ENCODE measurements at places on chromosomes 3 and 15.

GRCh38 chr3:21795921-21796320 is 44.9 kb upstream of the ZNF385D start:
- no peak for DNase-seq

DNA sequence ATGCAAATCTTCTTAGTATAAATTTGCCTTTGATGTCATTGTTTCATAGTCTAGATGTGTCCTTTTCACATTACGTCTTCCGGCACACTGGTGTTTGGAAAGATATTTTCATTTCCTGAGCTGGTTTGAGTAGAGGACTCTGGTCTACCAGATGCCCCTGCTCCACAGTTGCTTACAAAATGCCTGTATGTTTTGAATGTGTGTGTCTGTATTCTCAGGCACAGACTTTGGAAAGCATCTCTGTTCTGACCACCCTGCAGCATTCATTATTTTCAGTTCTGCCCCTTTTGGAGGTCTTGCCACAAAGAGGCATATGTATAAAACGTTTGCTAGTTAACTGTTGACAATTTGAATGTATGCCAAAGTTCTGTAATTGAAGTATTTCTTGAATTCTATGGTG is 236.0 kb upstream of the GOLIM4 start:
- no peak for DNase-seq

GRCh38 chr3:102297072-102297658 is 137.7 kb upstream of the ZPLD1 start:
- DNase-seq = no peak

- DNase-seq = peak; percentile 60
Measured at GRCh38 chr3:171257251-171258203, 202.7 kb downstream of the TNIK start.

DNA sequence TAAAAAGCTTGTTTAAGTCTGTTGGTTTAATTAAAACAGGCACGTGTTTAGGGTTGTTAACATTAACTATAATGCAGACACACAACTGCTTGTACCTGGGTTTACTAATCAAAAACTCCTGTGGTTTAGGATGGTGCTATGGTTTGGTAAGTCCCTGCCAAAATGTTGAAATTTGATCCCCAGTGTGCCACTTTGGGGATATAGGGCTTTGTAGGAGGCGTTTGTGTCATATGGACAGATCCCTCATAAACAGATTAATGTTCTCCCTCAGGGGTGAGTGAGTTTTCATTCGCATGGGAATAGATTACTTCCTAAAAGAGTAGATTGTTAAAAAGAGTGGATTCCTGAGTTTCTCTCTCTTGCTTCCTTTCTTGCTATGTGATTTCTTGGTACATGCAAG is 18.7 kb upstream of the GK5 start:
- no peak for DNase-seq

- DNase-seq = no peak
Measured at GRCh38 chr3:115523458-115523857, 99.9 kb upstream of the GAP43 start.

- no peak for DNase-seq
Measured at GRCh38 chr3:37904601-37905000, 42.9 kb downstream of the CTDSPL start.

- DNase-seq = no peak
Measured at GRCh38 chr15:68587769-68588385, 9.1 kb downstream of the CORO2B start.

DNA sequence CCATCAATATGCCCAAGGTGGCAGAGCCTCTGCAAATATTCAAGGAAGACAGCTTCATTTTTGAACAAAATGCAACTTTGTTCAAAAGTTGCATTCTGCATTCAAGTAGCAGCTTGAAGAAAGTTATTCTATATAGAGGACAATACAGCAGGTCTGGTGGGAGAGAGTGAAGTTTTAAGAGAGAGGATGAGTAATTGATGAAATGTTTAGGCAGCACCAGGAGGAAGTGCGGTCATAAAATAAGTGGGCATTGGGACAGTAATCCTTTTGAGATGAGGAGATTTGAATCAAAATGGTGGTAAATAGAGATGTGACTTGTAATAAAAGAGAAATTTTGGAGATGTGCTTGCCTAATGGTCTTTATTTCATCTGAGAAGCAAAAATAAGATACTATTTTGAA is 607.3 kb upstream of the ZNF385D start:
- no peak for DNase-seq

DNA sequence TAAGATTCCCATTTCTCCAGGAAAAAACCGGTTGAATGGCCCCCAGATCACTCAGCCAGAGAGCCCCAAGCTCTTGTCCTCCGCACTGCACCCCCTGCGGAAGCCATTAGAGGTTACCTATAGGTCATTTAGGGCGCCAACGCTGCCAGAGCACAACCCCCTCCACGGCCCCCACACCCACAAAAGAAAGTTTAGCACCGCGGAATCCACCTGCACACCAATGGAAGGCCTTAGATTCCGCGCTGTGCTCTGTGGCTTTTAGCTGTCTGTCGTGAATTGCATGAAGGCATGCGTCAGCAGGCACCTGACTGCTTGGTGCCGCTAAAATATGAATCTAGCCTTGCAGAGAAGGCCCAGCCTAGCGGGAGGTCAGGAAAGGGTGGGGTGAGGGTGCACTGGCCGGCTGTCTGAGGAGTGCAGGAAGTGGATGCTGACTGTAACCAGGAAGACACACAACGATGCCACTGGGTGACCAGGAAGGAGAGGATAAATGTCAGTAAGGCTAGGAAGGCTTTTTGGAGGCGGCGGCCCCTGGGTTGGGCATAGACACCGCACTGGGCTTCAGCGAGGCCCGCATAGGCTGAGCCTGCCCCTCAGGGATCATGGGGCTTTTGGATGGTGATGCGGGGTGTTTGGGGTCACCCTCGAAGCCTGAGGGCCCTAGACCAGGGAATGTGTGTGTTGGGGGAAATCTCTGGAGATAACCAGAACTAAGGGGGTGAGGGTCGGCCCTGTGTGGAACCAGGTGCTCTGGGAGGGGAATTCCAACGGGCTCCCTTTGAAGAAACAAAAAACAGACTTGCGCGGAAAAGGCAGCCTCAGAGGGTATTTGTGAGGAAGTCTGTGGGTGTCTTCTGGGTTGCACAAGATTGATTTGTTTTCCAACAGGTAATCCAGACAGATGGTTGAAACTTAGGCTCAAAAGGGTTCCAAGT is 976 bp upstream of the NUP210 start:
- DNase-seq = no peak

GRCh38 chr15:95760508-95760907 is 570.0 kb upstream of the NR2F2 start:
- DNase-seq = no peak

GRCh38 chr3:121595765-121596406 is 2.7 kb downstream of the FBXO40 start:
- DNase-seq = no peak

- no peak for DNase-seq
Measured at GRCh38 chr3:97658668-97659285, 105.8 kb upstream of the ARL6 start.

- DNase-seq = no peak
Measured at GRCh38 chr3:80750637-80751036, 982.8 kb upstream of the ROBO1 start.

GRCh38 chr3:50204804-50205412 is at the start of gene SLC38A3:
TSS of gene SLC38A3 (plus strand) at chr3:50205271. CDS start at chr3:50214200, 8,929 bp downstream.
- DNase-seq = no peak

DNA sequence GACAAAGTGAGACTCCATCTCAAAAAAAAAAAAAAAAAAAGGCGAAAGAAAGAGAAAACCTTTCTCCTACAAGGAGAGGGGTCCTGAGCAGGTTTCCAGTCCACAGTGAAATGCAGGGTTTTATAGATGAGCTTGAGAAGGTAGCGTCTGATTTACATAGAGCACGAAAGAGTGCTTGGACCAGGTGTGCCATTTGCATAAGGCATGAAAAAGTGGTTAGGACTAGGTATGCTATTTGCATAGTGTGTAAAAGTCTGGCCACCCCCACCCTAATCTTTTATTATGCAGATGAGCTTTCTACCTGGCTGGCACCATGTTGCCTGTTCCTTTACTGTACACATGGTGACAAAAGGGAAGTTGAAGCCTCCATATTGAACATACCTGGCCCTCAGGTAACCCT is 13.6 kb upstream of the RNU6-1 start:
- no peak for DNase-seq

- peak; percentile 23 for DNase-seq
Measured at GRCh38 chr15:28892789-28893610, 7.2 kb downstream of the APBA2 start.

GRCh38 chr15:26438316-26438715 is 334.6 kb downstream of the GABRB3 start:
- no peak for DNase-seq

- no peak for DNase-seq
Measured at GRCh38 chr3:53970661-53971060, 79.0 kb upstream of the SELENOK start.

DNA sequence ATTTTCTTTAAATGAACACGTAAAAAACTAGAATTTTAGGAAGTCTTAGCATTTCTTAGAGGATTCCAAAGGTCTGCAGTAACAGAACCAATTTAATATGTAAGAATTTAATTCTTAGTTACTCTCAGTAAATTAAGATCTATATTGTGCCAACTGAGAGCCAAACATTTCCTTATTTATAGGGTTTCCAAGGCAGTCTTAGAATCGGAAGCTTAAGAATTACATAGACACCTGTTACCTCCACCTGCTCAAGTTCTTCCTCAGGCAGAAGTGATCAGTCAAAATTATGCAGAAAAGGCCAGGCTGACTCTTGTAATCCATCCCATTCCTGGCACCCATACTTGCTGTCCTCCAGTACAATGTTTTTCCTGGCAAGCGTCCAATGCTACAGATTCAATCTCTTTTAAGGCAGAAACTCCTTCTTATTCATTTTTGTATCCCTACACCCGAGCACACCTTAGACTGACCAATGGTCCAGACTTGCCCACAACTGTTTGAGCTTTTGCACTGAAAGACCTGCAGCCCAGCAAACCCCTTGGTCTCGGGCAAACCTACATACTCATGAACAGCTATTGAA is 64.3 kb downstream of the NCEH1 start:
- no peak for DNase-seq

- DNase-seq = no peak
Measured at GRCh38 chr3:35653347-35653746, 14.0 kb downstream of the ARPP21 start.

DNA sequence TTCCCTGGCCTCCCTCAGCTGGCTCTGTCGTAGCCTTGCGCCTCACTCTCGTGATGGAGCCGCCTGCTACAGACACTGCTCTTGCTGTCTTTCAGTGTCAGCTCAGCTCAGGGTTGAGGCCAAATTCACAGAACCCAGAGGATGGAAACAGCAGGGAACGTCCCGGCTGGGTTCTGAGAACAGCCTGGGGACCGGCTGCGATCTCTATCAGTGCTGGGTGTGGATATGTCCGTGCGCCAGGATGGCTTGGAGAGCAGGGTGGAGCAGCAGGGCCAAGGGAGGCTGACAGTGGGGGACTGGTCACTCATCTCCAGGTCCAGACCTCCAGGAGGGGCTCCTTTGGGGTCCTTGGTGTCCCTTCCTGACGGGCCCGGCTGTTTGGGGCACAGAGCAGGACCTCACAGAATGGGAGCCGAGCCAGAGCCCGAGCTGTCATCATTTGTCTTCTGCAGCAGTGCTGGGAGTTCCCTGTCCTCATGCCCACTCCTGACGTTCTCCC is 18.4 kb downstream of the KLF15 start:
- DNase-seq = no peak

DNA sequence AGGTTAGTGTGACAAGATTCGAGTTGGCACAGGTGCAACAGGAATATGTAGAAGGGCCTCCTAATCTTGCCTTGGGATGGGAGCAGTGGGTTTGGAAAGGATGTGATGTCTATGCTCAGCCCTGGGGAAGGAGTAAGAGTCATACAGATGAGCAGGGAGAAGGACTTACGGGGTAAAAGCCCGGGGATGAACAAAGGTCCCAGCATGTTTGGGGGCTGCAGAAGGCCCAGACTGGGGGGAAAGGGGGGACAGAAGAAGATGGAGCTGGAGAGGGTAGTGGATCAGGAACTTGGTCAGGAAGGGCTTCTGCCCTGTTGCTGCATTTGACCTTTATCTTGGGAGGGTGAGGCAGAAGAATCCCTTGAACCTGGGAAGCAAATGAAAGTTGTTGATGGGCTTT is 240.1 kb upstream of the ST8SIA2 start:
- no peak for DNase-seq

- no peak for DNase-seq
Measured at GRCh38 chr3:178078953-178079352, 457.3 kb upstream of the KCNMB2 start.

GRCh38 chr3:128438488-128439072 is 28.1 kb downstream of the DNAJB8 start:
- no peak for DNase-seq

DNA sequence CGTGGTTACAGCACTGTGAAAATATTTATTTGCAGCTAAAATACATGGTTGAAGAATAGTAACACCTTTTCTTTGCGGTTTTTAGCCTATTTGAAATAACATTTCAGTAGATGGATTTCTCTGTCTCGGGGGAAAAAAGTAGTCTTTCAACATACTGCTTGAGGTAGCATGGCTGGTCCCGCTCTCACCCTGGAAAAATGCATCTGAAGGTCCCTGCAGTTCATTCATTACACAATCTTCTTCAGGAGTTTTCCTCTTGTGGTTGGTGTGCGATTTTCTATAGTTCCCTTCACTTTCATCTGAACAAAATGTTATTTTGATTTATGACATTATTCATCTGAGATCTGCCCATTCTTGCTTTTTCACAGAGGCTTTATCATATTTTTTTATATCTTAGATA is 75.9 kb downstream of the STRIT1 start:
- no peak for DNase-seq

- DNase-seq = no peak
Measured at GRCh38 chr15:68791431-68792283, 29.0 kb downstream of the ANP32A start.

- DNase-seq = no peak
Measured at GRCh38 chr3:80733522-80734176, 965.9 kb upstream of the ROBO1 start.

GRCh38 chr3:169822091-169822490 is 9.4 kb upstream of the LRRC34 start:
- no peak for DNase-seq

DNA sequence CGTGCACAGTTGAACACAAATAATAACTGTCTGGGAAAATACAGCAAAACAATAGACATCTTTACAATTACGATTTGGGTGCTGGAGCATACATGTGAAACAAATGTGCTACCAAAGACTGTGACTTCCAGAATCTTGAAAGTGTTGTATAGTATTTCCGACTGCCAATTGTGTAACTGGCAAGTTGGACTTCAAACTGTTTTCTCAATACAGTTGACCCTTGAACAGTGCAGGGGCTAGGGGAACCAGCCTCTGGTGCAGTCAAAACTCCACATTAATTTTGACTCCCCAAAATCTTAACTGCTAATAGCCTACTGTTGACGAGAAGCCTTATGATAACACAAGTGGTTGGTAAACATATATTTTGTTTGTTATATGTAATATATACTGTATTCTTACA is 904.2 kb downstream of the EPHA3 start:
- DNase-seq = no peak

DNA sequence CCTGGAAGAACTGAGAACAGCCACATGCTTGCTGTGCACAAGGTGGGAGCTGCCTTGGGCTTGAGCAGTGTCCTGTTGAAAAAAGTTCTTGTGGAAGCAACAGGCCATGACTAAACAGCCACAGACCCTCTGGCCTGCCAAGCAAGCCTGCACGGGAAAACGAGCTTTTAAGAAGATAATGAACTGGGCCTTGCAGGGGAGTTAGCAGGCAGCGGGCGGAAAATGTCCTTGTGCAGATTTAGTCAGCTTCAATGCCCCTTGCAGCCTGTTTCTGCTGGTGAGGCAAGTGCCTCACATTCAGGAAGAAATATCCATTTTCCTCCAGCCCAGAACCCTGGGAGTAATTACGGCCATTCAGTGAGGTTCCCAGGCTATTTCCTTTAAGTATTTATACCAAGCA is 126.2 kb upstream of the KLHL25 start:
- no peak for DNase-seq
